ENCODE measurements at places on chromosomes 4 and X.

DNA sequence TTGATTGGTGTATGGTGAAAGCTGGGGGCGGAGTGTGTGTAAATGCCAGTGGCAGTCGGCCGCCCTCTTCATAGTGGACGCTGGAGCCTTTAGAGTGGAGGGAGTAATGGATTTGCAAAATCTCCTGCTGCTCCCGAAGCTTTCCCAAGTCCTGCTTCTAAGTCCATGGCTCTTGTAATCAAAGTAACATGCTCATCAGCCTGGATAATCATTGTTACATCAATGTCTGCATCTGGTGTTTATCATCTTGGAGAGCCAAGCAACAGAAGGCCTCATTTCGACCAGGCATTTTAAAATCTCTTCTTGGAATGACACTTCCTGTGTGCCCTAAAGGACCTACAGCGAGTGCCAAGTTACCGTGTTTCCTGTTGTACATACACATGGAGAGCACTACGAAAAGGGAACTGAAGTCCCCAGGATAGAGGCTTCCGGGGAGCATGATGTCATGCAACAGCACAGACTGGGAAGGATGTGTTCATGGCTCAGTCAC, 32.2 kb downstream of the UNC5C start:
- DNase-seq = no peak

DNA sequence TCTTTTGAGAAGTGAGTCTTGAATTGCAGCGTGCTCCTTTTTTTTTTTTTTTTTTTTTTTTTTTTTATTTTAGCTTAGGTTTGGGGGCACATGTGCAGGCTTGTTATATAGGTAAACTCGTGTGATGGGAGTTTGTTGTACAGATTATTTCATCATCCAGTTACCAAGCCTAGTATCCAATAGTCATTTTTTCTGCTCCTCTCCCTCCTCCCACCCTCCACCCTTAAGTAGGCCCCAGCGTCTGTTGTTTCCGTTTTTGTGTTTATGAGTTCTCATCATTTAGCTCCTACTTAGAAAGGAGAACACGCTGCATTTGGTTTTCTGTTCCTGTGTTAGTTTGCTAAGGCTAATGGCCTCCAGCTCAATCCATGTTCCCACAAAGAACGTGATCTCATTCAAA, 81.3 kb upstream of the TSPAN5 start:
- DNase-seq = no peak

DNA sequence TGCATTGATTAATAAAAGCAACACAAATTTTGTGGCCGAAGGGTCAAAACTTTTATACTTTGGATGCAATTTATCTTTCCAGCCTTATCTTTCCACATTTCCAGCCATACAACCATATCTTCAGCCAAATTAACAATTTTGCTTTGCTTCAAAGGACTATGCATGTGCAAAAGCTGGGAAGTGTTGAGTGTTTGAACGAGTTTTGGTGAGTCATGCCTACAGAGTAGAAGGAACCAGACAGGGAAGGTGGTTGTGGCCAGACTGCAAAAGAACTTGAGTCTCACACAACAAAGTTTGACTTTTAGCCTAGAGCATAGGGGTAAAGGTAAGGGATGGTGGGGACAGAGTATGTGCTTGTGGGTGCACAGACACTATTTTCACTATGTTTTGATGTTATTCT, 53.0 kb upstream of the GABRA2 start:
- no peak for DNase-seq

- DNase-seq = no peak
These were observed 45.9 kb downstream of the TEC start for GRCh38 chr4:48223633-48224295.

All from BJ (cell line).